ELF-1 (cell line): ENCODE measurements at places on chromosomes 5 and 9.
A peak's percentile ranks its signal among the peaks of the same experiment; 100 is the strongest.

GRCh38 chr5:179297026-179297425 lies 48.2 kb downstream of the ADAMTS2 start:
- DNase-seq, result no peak

GRCh38 chr9:92680166-92681119 lies 10.5 kb upstream of the IPPK start:
- DNase-seq, result no peak

DNA sequence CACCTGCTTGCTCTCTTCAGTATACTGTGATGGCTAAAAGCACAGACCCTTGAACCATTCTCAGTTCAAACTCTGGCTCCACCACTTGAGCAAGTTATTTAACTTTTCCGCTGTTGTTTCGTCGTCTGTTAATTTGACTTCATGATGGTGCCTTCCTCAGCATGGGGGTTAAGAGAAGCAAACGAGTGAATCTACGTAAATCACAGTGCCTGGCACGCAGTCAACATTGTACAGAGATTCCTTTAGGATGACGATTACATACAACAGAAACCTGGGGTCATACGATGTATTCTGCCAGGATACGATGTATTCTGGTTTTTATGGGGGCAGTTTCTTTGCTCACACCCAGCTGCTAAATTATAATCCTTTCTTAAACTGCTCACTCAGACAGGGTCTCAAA lies 515.6 kb downstream of the CCDC171 start:
- no peak for DNase-seq

GRCh38 chr9:76624391-76625048 lies 139.7 kb upstream of the PCA3 start:
- DNase-seq, result no peak

GRCh38 chr5:150398722-150399523 lies 13.8 kb downstream of the CD74 start:
- peak; percentile 62 for DNase-seq

- DNase-seq, result no peak
These were observed 68.5 kb downstream of the KIAA1958 start for GRCh38 chr9:112555101-112555643.

GRCh38 chr5:16625096-16625495 lies 8.3 kb upstream of the RETREG1 start:
- DNase-seq, result no peak

GRCh38 chr9:7983490-7983889 lies 183.9 kb upstream of the DMAC1 start:
- DNase-seq, result no peak

GRCh38 chr5:4989118-4989517 lies 151.0 kb upstream of the ADAMTS16 start:
- no peak for DNase-seq

DNA sequence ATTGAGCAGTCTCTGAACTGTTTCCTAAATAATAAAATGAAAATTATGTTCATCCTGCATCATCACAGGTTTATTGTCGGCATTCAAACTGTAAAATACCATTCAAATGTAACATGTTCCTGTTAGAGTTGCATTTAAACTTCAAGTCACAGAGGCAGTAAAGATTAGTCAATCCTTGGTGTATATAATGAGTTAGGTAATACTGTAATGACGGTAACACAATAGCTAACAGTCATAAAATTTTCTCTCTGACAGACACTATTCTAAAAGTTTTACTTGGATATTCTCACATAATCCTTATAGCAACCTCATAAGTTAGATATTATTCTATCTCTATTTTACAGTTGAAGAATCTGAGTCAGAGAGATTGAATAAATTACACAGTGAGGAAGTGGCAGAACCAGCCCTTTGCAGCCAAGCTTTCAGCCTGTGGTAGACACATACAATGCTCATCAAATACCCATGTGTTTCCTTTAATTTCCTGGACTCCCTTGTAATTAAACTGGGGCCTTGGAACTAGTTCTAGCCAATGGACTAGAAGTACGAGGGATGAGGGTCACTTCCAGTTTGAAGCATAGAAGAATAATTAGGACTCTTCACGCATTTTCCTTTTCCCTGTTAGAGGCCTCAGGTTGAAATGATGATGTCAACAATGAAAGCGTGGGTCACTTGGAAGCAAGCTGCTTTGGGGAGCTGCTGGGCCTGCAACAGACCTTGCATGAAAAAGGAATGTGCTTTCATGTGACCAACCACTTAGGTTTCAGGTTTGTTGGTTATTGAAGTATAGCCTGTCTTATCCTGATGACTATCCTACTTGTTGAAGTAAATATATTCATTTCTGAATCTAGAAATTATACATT lies 12.3 kb upstream of the CAST start:
- DNase-seq, result no peak
